Hippocampal formation (tissue), 2 donors: ENCODE measurements at places on chromosomes 1 and 21.
A peak's percentile ranks its signal among the peaks of the same experiment; 100 is the strongest.

- DNase-seq = no peak
These were observed 199.5 kb downstream of the ADSS2 start for GRCh38 chr1:244252211-244252610.

DNA sequence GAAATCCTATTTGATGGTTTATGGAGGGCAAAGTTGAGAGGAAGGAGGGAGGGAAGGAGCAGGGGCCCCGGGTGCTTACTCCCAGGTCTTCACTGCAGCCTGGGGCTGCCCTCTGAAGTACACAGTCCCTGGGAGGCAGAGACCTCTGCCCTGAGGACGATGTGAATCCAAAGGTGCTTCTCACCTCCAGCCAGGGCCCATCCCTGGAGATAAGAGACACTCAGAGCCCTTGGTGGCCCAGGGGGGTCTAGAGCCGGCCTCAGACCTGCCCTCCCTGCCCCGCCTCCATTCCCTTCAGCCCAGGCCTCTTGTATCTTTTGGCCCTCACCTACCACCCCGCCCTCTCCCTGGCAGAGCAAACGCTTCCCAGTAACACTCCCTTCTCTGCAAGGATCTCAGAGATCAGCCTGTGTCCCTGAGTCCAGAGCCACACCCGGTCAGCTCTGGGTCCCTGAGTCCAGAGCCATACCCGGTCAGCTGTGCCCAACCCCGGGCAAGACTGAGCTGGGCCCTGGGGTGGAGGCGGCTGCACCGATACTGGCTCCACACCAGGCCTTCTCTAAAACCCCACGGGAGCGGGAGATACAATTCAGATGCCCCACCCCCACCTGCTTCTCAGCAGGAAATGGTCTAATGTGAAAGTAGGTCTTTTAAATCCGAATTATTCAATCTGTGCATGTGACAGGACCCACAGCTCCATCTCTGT is 3.6 kb upstream of the GNB1 start:
- no peak for DNase-seq

GRCh38 chr1:113782406-113782805 is 23.1 kb upstream of the PHTF1 start:
- no peak for DNase-seq

DNA sequence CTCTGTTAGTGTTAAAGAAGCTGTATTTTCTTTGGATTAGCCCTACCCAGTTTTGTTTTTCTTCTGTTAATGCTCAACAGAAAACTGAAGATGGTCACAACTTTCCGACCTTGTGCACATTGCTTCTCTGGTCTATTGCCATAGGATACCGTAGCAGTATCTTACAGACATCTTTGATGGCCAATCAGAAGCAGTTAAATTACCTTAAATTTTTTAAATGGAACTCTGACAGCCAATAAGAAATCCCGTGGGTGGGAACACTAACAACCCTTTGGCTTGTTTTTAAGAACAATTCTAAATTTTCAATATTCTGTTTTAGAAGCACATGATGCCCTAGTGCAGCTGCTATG is 17.2 kb downstream of the NFYC start:
- DNase-seq = peak; percentile 90

DNA sequence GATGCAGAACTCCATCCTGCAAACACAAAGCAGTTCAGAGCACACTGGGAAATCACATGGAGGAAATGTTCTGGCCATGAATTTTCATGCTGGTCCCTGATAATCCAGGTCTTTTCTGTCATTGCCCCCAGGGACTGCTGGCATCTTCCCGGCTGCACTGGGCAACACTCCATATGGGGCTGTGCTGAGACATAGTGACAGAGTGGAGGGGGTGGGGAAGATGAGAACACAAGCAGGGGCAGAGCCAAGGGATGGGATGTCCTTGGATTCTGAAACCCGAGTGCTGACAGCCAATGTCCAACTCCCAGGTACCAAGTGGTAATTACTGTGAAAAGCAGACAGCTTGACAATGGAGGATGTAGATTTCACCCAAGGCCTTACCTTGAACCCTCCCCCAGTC is 185.7 kb downstream of the HIVEP3 start:
- no peak for DNase-seq

- no peak for DNase-seq
These were observed 205.8 kb downstream of the TNR start for GRCh38 chr1:175537571-175537970.

DNA sequence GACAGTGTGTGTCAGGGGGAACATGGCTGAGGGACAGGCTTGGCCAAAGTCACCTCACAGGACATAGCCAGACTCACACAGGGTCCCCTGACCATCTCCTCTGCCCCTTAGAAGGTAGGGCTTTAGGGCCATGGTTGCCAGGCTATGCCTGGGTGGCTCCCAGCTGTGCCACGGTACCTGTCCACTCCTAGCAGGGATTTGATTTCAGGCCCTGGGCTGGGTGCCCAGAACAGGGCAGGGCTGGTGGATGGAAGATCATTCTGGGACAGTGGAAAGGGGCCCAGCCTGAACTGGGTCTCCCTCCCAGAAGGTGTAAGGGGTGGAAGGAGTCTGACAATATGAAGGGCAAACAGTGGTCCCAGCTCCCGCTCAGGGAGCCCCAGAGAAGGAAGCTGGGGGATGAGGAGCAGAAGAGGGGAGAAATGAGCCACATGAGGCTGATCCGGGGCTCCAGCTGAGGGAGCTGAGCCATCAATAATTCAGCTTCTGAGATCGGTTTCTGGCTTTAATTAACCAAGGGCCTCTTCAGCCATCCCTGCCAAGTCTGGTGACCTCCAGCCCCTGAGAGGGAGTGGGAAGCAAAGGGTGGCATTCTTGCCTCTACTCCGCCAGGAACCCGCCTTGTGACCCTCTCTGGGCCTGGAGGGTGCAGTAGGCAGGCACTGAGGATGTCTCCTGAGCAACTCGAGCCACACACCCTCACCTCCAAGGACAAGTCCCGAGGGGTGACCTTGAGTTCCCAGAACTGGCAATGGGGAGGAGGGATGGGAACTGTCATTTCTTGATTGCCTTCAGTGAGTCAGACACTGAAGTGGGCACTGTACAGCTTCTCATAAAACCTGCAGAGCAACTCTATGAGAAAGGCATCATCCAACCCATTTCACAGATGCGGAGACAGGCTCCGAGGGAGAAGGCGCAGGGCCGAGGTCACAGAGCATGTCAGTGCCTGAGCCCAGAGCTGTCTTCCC is 2.1 kb downstream of the CD164L2 start:
- DNase-seq = no peak

GRCh38 chr1:32122151-32122550 is 14.3 kb downstream of the KPNA6 start:
- DNase-seq = no peak

GRCh38 chr1:39711966-39712340 is 20.7 kb upstream of the HPCAL4 start:
- DNase-seq = no peak

DNA sequence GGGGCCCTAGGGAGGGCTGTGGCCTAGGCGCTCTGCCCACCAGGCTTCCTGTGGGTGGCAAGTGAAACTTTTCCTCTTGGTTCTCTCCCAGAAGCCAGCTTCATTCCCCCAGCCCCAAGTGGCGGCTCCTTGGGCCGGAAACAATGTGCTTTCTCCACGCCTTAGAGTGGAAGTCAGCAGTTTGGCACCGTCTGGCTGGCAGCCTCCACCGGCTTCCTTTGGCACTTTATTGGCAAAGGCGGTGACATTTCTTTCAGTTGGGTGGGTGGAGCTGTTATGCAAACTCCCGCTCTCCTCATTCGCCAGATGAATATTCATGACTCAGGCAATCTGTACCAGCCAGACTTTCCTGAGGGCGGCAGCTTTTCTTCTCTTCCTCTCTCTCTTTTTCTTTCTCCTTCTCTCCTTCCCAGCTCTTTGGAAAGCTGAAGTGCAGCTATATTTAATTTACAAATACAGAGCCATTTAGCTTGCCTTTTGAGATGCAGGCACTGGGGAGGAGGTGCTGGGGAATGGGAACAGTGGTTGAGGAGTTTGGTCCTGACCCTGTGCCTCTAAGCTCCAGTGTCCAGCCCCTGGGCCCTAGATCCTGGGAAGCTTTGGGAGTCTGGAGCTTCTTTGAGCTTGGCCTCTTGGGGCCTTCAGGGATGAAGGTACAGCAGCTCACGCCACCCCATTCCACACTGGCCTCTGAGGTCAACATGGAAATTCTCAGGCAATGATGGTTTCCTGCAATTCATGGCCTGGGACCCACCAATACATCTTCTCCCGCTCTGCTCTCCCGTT is 67.8 kb upstream of the POU3F1 start:
- DNase-seq = peak; percentile 70

DNA sequence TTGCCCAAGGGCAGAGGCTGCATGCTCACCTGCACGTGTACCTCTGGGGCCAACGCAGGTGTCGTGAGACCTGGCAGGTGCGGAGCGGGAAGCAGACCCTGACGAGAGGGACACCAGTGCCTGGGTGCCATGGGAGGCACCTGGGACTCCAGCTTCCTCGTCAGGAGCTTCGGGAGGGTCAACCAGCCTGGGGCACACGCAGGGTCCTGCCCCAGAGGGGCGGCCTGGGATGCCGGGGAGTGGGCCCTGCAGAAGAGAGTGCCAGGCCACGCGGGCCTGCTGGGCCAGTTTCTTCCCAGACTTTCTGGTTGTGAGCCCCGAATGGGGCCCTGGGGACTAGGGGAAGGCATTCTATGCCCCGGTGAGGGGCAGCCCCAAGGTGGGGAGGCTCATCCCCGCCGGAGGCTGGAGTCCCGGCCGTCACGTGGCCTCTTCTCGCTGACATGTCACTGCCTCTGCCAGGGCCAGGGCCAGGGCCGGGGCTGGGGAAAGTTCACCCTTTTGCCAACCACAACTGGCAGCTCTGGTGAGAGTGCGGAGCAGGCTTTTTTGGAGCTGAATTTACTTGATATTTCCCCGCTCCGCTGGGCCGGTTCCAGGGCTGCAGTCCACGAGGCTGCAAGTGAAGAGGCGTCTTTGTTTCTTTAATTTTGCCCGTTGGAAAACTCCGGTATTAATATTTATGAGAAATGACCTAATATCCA is 38.5 kb upstream of the ACTRT2 start:
- DNase-seq = peak; percentile 11

- DNase-seq = peak; percentile 77
These were observed 3.8 kb downstream of the IRF2BP2 start for GRCh38 chr1:234605983-234606783.

- no peak for DNase-seq
These were observed 69.2 kb downstream of the RUNX3 start for GRCh38 chr1:24860841-24861240.

GRCh38 chr1:175317309-175317708 is 124.7 kb upstream of the KIAA0040 start:
- no peak for DNase-seq

GRCh38 chr1:175373786-175374623 is 181.4 kb upstream of the KIAA0040 start:
- DNase-seq = peak; percentile 3

DNA sequence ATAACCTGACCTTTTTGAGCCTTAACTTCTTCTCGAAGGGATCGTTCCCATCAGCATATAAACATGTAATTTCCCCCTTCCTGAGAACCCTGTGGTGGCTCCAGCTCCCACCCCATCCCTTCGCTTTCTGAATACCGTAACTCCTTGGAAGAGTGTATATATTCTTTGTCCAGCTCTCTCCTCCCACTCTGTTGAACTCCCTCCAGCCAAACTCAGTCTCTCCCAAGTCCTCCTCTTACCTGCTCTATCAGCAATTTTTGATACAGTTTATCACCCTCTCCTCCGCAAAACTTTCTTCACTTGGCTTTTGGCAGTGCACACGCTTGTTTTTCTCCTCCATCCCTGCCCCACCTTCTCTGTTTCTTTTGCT is 109.9 kb upstream of the SLC25A33 start:
- no peak for DNase-seq

DNA sequence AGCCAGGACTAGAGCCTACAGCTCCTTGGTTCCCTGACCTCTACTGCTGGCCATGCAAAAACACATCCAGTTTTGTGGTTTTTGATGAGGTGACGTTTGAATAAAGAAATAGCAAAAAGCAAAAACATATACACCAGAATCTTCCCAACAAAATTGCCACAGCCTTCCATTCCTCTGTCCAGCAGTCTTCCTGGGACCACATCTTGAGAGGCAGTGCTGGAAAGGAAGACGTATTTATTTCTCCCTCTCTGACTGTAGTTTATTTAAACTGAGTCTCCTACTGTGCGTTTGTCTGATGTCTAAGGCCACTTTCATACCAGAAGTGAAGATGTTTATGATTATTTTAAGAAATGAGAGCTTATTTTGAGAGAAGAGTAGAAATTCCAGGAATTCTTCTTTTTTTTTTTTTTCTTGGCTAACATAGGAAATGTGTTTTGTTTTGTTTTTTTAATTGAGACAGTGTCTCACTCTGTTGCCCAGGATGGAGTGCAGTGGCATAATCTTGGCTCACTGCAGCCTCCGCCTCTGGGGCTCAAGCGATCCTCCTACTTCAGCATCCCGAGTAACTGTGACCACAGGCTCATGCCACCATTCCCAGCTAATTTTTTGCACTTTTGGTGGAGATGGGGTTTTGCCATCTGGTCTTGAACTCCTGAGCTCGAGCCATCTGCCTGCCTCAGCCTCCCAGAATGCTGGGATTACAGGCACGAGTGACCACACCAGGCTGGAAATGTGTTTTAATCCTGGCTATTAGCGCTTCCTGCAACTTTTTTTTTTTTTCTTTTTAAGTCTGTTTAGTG is 118.5 kb downstream of the ITSN1 start:
- DNase-seq = no peak

DNA sequence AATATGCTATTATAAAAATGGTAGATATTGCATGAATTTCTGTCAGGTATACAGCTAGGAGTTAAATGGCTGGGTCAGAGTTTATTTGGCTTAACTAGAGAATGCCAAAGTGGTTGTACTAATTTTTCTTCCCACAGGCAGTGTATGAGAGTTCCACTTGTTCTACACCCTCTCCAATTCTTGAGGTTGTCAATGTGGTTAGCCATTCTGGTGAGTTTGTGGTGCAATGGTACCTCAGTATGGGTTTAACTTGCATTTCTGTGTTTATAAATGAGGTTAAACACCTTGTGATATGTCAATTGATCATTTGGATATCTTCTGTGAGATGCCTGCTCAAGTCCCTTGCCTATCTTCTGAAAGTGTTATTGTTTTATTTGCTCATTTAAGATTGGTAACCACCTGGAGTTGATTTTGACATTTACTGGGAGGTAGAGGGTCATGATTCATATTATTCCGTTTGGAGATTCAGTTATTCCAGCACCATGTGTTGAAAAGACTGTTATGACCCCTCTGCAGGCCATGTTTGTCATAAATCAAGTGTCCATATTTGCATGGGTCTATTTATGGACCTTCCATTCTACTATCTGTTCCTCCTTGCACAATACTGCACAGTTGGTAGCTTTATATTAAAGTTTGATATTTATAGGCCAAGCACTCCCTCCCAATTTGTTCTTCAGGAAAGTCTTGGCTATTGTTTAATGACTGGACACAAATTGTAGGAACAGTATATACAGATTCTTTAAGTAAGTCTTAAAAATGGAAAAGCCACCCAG is 5.8 kb downstream of the FALEC start:
- no peak for DNase-seq
